Kidney epithelial cell (primary cell): ENCODE measurements at places on chromosomes 3 and 15.

GRCh38 chr15:69143756-69144436 is 16.5 kb upstream of the GLCE start:
- DNase-seq: no peak

GRCh38 chr3:195119461-195120266 is 151.3 kb downstream of the XXYLT1 start:
- DNase-seq: peak; percentile 49

- DNase-seq: no peak
Measured at GRCh38 chr3:45595364-45596195, 1.0 kb downstream of the LIMD1 start.

- no peak for DNase-seq
Measured at GRCh38 chr15:92462424-92463125, 68.9 kb downstream of the ST8SIA2 start.

DNA sequence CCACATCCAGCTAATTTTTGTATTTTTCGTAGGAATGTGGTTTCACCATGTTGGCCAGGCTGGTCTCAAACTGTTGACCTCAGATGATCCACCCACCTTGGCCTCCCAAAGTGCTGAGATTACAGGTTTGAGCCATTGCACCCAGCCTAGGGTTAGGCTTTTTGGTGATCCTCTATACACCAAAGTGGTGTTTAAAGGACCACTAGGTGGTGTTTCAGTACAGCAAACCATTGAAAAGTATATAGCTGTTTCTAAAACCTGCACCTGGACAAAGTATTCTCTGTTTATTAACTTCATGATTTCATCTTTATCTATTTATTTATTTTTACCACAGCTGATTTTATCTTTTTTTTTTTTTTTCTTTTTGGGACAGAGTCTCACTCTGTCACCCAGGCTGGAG is 68.4 kb downstream of the MINDY2 start:
- DNase-seq: no peak

- DNase-seq: no peak
Measured at GRCh38 chr3:150344079-150344759, 63.9 kb upstream of the TSC22D2 start.

GRCh38 chr3:39362812-39363211 is 20.4 kb upstream of the SLC25A38 start:
- DNase-seq: no peak

DNA sequence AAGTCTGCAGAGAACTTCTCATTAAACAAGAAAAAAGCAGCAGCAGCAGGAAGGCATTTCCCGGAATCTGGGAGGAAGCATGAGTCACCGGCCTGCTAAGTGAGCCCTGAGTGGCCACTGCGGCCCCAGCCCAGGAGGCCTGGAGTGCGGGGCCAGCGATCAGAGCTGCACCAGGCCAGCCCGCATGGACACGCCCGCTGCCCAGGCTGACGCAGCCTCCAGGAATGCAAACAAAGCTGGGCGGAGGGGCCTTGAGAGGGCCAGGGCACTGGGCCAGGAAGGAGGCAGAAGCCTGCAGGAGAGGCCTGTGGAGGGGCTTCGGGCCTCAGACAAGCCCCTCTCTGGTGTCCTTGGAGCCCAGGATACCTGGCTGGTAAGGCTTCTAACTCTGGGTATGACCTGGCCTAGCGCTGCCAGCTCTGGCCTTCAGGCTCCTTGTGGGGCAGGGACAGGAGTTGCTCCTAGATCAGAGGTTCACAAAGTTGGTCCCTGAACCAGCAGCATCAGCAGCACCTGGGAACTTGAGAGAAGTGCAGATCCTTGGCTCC is 101.2 kb downstream of the SMAD6 start:
- peak; percentile 94 for DNase-seq

DNA sequence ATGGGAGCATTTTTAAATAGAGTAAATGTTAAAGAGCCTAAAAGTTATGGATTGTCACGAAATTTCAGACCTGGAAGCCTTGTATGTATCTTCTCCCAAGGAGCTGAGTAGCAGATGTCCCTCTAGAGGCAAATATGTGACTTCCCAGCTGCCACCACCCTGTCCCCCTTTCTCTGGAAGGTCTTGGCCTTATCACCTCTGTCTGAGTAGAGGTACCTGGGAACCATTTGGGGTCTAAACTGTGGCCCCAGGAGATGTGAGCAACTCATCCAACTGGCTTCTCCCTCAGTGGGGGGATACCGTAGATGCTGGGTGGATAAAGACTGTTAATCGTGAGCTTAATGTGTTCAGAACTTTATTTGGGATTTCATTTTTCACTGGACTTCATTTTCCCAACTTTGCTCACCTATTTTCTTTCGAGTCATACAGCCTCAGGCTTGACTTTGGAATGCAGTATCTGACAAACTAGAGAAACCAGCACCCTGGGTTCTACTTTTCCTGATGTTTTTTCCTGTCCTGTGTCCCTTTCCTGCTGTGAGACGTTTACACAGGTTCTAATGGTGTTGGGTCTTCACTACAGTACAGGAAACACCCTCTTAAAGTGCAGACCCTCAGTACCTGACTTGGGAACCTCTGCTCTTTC is 53.3 kb upstream of the CCR4 start:
- no peak for DNase-seq

DNA sequence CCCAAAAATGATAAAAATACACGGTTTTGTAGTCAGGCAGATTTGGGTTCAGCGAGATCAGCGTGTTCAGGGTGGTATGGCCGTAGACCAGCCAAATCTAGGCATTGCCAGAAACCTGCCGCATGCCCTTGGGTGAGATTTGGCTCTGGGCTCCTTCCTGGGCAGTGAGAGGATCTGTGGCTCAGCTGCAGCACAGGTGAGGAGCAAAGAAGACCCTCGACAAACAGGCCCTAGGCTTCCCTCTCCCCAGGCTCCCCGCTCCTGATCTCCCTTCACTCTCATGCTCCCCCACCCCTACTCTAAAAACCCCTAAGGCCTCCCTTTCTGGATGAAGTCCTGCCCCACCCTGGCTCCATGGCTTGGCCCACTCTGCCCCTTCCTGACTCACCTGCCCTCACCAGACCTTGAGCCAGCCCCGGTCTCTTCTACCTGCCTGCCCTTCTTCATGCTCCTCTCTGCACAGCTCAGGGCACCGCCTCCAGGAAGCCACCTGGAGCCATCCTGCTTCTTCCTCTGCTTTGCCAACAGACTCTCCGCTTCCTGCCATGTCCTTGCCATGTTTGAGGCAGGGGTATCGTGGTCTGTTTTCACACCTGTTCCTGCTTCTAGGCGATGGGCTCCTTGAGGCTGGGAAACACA is 88.1 kb downstream of the CORO2B start:
- DNase-seq: no peak

DNA sequence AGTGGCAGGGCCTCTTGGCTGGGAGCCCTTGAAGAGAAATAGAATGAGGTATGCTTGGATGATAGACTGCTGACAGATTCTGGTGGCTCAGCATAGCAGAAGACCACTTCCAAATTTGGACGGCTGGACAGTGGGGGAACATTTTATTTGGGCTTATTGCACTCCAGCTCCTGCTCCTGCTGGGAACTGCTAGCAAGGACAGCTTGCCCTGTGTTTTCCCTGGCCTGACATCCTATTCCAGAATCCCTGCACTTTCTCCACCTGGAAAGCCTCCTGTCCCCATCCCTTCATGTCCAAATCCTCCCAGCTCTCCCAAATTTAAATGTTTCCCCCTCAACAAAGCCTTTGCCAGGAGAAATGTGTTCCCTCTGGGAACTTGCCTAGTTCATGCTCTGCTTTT is 9.8 kb upstream of the COLQ start:
- no peak for DNase-seq

DNA sequence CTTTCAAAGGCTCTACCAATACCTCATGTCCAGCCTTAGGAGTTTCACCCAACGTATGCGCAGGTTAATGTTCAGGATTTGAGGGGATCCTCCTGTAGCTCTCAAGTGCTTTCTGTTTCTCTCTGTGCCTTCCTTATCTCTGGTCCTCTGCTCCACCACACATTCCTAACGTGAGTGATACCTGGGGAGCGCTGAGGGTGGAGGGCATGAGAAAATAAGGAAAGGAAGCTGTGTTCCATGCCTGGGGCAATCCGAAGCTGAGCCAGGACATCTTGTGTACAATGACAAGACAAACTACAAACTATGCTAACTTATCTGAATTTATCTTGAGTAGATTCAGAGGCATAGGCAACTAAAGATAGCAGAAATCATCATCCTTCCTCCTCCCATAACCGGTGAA is 136.4 kb downstream of the SST start:
- DNase-seq: no peak

DNA sequence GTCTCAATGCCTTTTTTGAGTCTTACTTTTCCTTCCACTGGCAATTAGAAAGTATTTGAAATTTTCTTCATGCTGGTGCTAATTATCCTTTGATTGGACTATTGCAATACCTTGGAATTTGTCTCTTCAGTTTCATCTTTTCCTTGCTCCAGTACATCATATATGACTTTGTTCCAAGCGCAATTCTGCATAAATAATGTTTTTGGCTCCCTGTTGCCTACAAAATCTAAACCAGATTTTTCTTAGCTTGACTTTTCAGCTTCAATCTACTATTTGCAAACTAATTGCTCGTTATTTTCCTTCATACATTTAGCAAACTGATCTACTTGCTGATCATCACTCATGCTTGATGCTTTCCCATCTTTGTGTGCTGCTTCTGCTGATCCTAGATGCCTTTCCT is 230.8 kb upstream of the GPR149 start:
- no peak for DNase-seq

- no peak for DNase-seq
Measured at GRCh38 chr3:46438831-46439230, 25.9 kb downstream of the LTF start.

DNA sequence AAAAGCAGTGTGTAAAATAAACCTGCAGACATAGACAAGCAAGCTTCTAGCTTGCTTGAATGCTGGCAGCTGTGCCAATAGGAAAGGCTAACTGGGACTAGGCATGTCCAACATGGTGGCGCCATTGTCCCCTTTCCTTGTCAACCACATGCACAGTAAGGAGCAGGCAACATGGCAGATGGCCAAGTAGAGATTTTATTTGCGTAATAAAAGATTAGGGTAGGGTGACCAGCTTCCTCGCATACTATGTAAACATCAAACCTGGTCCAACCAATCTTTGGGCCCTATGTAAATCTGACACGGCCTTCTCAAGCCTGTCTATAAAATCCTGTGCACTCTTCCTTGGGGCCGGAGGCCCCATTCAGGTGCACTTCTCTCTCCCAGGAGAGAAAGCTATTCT is 575.4 kb upstream of the GOLIM4 start:
- no peak for DNase-seq

DNA sequence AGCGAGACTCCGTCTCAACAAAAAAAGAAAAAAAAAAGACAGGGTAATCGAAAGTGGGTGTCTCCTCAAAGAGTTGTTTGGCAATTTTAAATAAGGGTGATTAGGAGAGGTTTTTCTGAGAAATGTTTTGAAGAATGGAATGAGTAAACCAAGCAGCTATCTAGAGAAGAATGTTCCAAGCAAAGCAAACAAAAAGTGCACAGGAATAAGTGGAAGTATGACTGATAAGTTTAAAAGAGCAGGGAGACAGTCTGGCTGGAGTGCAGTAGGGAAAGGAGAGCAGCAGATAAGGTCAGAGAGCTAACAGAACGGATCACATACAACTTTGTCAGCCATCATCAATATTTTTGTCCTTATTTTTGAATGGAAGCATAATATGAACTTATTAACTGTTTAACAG is 853.5 kb downstream of the TUSC7 start:
- no peak for DNase-seq

GRCh38 chr3:124884474-124885101 is 2.6 kb downstream of the ITGB5 start:
- DNase-seq: no peak

GRCh38 chr3:192834428-192834827 is 83.2 kb downstream of the MB21D2 start:
- DNase-seq: no peak

- DNase-seq: no peak
Measured at GRCh38 chr3:42051384-42052131, 39.6 kb upstream of the TRAK1 start.

DNA sequence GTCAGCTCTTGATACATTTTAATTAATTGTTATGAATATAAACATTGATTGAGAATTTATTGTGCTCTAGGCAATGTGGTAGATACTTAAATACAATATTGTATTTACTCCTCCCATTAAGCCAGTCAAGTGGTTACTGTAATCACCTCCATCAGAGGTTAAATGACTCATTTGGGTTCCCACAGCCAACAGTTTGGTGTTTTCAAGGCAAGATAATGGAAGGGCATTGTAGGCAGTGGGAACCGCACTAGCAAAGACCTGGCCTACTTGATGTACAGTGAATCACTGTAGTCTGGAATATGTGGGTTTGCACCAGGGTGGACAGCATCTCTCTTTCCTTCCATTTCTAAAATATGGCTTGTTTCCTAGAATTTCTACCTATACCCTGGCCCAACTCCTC is 127.4 kb downstream of the EDEM1 start:
- no peak for DNase-seq

- DNase-seq: no peak
Measured at GRCh38 chr3:58251631-58252035, 14.0 kb downstream of the ABHD6 start.

DNA sequence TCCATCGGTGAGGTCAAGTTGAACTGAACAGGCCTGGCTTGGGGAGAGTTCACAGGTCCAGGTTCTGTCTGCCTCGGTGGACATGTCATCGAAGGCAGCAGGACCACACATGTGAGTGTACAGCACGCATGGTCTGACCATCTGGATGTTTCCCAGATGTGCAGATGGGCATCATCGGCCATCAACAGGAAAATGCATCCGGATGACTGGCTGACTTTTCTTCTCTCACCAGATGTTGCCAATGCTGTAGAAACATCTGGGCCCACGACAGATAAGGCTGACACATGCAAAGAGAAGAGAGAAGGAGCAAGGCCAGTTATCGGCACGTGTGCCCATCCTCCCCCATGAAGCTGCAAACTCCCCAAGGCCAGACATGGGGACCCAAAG is 45.1 kb downstream of the NOX5 start:
- no peak for DNase-seq

- no peak for DNase-seq
Measured at GRCh38 chr3:38994251-38994650, 57.5 kb downstream of the SCN11A start.

DNA sequence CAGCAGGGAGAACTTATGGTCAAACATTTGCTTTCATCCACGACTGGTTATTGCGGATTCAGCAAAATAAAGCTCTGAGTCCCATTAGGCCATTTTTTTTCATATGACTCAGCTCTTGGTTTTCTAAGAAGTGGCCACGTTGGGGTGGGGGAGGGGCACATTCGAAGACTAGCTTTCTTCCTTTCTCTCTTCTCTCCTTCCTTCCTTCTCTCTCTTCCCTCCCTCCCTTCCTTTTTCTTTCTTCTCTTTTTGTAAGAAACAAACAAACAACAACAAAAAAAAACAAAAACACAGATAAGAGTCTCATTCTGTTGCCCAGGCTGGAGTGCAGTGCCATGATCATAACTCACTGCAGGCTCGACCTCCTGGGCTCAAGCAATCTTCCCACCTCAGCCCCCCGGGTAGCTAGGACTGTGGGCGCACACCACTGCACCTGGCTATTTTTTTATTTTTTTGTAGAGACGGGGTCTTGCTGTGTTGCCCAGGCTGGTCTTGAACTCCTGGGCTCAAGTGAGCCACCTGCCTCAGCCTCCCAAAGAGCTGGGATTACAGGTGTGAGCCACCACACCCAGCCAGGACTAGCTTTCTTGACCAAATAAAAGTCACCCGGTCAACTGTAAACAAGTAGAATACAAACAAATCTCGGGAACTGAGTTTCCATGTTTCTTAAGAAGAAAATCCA is 41.6 kb downstream of the ABCC5 start:
- DNase-seq: no peak

GRCh38 chr3:150253622-150254021 is 154.5 kb upstream of the TSC22D2 start:
- no peak for DNase-seq

- DNase-seq: no peak
Measured at GRCh38 chr15:71344316-71344715, 229.0 kb downstream of the THSD4 start.

- DNase-seq: no peak
Measured at GRCh38 chr15:78195735-78196201, 38.6 kb downstream of the ACSBG1 start.
